ENCODE measurements at places on chromosomes 4 and X. TPM values are rescaled to one million over a fixed set of nuclear protein-coding genes. Genes with fewer than 3 reads are reported as not detected.

The CTAG1B gene
- total RNA-seq = not detected

GRCh38 chr4:25857403-25857802 is 5.4 kb downstream of the SEL1L3 start:
- no peak for DNase-seq

DNA sequence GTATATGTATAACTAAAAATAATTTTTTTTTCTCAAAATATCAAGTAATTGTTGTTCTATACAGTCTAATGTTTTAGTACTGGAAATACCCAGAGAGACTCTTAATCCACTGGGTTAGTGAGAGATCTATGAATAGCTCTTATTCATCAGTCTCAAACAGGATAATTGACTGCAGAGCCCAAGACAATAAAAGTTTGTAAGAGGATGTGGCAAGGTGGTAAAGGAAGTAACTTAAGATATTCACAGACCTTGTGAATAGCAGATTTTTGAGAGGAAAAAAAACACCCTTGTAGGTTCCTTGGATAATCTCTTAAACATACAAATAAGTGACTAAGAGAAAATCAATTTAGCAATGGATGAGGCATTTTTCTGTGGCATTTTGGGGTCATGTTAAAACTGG is 210.9 kb upstream of the FAM241A start:
- no peak for DNase-seq

DNA sequence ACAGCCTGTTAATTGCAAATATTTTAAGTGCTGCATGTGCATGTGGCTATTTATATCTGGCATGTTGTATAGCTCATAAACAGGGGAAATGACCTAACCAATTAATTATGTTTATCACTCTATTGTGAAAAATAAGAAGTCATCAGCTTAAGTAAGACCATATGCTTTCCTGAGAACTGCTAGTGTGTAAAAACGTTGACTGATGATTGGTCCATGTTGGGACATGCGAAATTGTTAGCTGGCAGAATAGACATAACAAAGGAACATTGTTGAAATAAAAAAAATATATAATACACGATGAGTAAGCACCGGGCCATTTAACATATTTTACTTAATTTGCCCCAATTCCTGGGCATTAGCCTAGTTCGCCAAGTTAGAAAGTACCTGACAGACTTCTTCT is 207.5 kb downstream of the ANK2 start:
- DNase-seq = no peak

GRCh38 chr4:174340714-174341113 is 57.0 kb downstream of the CEP44 start:
- DNase-seq = peak; percentile 49

DNA sequence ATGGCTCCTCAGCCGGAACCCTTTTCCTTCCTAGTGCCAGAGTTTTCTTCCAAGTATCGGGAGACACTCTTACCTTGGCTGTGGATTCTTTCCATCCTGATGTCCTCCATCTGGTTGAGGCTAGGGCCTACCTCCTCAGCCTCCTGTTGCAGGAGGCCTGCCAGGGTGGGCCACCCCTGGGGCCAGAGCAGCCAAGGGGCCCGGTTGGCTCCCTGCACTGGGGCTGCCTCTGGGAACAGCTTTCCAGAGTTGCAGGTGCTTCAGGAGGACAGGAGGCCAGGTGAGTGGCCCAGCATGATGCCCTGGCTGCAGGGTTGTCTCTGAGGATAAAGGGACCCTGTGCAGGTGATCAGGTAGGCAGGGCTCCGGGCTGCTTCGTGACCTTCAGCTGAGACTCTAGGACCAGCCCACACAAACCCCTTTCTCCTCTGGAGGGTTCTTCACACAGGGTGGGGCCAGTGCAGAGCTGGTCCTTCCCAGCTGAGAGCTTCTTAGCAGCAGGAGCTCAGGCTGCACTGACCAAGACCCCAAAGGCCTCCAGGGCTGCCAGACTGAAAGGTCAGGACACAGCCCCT is 5.3 kb upstream of the GPR78 start:
- no peak for DNase-seq

Data from PC-3 (cell line).